ENCODE measurements at places on chromosomes 7 and 10.

GRCh38 chr10:6936931-6937330 lies 356.9 kb upstream of the PRKCQ start:
- DNase-seq: no peak

GRCh38 chr10:81564143-81564542 lies 310.9 kb upstream of the NRG3 start:
- DNase-seq: no peak

GRCh38 chr7:20804345-20804744 lies 17.7 kb upstream of the SP8 start:
- DNase-seq: no peak

- no peak for DNase-seq
Observed at GRCh38 chr7:45028138-45028919, 28.3 kb downstream of the CCM2 start.

GRCh38 chr10:23037561-23037960 lies 57.8 kb upstream of the MSRB2 start:
- DNase-seq: no peak

DNA sequence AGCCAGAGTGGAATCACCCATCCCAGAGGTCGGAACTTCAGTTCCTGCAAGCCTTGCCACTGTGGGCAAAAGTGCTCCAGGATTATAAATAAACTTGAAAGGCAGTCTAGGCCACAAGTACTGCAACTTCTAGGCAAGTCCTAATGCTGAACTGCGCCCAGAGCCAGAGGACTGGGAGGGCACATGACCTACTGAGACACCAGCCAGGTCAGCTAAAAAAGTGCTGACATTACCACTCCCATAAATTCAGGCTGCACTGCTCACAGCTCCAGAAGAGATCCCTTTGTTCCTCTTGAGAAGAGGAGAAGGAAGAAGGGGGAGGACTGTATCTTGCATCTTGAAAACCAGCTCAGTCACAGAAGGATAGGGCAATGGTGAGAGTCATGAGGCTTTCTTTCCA lies 1084.1 kb upstream of the PHF14 start:
- DNase-seq: no peak

GRCh38 chr10:69894156-69894555 lies 92.5 kb downstream of the COL13A1 start:
- DNase-seq: no peak

DNA sequence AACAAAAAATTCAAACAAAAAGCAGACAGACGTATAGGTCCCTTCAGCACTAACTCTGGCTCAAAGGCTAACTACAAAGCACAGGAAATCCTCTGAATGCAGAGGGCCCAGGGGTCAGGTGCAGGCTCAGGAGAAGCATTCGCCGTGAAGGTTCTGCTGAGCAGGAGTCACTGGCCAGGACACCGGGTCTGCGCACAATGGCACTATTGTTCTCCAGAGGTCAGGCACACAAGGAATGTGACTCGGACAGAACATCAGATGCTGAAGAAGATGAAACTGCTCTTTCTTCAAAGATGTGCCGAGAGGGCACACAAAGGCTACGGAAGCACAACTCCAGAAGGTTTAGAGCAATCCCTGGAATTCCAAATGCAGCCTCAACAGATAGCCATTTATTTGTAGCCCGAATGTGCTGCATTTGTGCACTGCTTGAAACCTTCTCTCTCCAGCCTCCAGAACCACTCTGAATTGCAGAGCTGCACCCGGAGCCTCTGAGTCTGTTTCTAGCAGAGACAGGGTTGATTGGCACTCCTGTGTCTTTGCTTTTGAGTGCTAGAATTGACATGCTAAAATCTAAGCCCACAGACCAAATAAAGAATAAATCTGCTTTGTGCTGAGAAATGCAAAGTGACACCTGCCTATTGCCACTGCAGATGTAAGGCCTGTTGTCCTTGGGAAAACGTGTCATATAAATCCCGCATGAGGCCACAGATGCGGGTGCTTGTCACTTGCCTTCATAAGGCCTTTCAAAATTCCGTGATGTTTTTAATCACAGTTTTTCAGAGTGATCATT lies 85.4 kb upstream of the AFAP1L2 start:
- no peak for DNase-seq

- DNase-seq: no peak
Observed at GRCh38 chr7:113918946-113919345, at the start of gene PPP1R3A. PPP1R3A (minus strand) TSS chr7:113919009; CDS start chr7:113918996, 13 bp downstream.

GRCh38 chr10:90857635-90858460 lies at the start of gene HTR7:
HTR7 (minus strand) TSS chr10:90858039; CDS start chr10:90857671, 368 bp downstream.
- no peak for DNase-seq

- no peak for DNase-seq
Observed at GRCh38 chr7:1053002-1053411, 8.7 kb downstream of the GPR146 start.

- no peak for DNase-seq
Observed at GRCh38 chr10:114801411-114801813, 20.2 kb upstream of the FHIP2A start.

GRCh38 chr7:155223503-155223902 lies 74.2 kb upstream of the INSIG1 start:
- no peak for DNase-seq

- no peak for DNase-seq
Observed at GRCh38 chr10:100148353-100149211, 37.2 kb downstream of the ERLIN1 start.

- no peak for DNase-seq
Observed at GRCh38 chr10:128929767-128930166, 537.3 kb upstream of the MGMT start.

DNA sequence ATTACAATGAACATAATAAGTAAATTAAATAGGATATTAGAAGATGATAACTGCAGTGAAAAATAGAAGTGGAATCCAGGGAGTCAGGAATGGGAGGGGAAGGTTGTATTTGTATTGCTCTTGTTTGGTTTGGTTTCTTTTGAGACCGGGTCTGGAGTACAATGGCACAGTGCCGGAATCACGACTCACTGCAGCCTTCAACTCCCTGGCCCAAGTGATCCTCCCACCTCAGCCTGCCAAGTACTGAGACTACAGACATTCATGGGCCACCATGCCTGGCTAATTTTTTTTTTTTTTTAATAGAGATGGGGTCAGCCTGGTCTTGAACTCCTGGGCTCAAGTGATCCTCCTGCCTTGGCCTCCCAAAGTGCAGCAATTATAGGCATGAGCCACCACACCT lies 59.9 kb upstream of the LRRC4 start:
- DNase-seq: no peak

GRCh38 chr7:1659696-1660095 lies 10.4 kb upstream of the ELFN1 start:
- DNase-seq: no peak

- DNase-seq: no peak
Observed at GRCh38 chr10:124554085-124554858, 92.6 kb downstream of the LHPP start.

- no peak for DNase-seq
Observed at GRCh38 chr7:55438085-55438756, 73.1 kb downstream of the LANCL2 start.

GRCh38 chr10:132700156-132701098 lies 85.5 kb downstream of the NKX6-2 start:
- no peak for DNase-seq

DNA sequence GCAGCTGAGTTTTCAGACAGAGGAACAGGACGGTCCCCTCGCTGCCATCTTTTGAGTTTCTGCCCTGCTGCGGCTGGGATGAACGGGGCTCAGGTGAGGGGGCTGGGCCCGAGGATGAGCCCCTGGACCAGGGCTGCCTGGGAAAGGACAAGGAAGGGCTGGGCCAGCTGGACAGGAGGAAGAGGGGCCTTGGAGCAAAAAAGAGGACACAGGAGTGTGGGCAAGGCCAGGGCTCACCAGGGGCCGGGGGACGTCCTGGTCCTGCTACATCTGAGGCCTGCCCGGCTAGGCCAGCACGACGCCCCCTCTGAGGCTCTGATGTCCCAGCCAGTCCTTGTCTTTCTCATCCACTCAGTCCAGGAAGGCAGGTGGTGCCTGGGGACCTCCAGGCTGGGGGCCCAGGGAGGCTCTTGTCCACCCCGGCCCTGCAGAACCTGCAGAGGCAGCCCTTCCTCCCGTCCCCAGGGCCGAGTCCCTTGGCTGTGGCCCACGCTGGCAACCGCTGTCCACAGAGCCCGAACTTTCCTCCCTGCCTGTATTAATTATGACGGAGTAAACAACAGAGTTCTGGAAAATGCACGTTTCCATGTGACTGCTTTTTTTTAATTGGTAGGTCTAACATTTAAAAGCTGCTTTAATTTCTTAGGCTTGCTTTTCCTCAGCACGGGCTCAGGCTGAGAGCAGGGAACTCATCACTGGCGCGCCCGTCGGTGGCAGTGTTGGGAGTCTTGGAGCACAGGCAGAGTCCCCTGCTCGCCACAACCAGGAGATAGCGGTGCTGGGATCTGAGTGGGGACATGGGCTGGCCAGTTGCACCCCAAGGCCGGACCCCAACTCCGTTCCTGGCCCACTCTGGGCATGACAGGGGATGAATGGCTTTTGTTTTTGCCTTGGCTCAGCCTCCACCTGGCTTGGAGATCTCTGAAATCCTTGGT lies 187.7 kb downstream of the ELFN1 start:
- DNase-seq: no peak

DNA sequence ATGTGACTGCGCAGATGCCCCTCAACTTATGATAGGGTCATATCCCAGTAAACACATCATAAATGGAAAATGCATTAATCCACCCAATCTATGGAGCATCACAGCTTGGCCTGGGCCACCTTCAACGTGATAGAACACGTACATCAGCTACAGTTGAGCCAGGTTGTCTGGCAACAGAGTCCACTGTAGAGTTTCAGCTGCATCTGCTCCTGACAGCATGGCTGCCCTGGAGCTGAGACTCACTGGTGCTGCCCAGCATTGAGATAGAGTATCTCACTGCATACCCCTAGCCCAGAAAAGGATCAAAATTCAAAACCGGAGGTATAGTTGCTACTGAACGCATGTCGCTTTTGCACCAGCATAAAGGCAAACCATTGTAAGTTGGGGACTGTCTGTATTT lies 437.7 kb upstream of the MKI67 start:
- no peak for DNase-seq
